ENCODE measurements at places on chromosomes 2 and 18. TPM values are rescaled to one million over a fixed set of nuclear protein-coding genes. Genes with fewer than 3 reads are reported as not detected.

DNA sequence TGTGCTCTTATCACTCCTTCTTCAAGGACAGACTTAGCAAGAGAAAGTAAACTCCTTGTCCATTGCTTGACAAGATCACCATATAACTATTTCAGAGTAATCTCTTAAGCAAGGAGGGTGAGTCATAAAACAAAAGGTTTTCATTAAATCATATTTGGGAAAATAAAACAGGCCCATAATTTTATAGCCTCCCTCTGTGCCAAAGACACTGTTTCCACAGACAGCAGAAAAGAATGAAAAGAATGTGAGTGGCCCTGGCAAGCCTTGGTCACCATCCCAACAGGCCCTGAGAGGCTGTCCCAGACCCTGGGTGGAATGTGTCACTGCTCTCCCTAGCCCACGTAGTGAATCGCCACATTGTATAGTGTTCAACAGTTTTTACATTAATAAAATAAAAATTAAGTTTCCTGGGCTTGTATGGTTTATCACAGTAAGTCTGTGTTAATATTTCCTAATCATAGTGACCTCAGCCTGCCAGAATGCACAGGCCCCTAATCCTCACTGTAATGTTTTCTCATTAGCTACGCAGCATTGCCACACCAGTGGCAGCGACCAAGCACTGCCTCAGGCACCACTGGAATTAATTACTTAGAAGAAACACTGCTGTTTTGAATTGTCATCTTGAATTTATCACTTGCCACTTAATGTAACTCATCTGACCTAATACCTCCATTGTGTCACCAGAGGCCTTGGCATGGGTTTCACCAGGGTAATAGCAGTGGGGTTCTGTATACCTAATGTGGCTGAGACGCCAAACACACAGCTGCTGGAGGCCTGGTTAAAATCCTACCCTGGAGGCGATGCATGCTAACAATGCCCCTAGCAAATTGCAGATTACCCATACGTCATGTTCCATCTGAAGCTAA, 401.9 kb downstream of the LNPK start:
- DNase-seq: no peak

DNA sequence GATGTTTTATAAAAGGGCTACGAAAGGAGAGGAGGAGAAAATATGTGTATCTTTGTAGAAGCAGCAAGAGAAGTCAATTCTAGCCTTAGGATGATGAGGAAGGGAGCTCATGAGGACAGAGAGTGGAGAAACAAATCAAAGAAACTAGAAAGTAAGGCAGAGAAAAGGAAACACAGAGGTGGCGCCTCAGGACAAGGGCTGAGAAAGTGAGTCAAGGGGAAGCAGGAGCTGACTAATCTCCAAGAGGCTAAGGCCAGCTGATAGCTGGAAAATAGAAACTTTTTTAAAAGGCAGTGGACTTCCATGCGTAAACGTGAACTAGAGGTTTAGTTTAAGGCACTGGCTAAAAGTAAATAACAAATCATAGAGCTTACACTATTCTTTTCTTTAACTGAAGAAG, 173.3 kb downstream of the ANKRD44 start:
- no peak for DNase-seq

- no peak for DNase-seq
Measured at GRCh38 chr2:232275670-232276069, 102.9 kb upstream of the ALPP start.

DNA sequence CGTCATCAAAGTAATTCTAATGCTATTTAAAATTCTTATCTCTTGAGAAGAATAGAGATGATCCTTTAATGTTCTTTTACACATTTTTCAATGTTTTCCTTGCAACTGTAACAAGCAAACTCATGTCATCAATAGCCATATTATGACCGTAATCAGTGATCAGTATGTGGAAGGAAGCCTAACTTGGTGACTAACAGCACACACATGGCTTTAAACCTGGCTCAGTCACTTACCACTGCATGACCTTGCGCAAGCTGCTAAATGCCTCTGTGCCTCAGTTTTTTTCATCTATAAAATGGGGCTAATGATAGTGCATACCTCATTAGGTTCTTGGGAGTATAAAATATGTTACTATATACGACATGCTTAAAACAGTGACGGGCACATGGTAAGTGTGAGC, 149.7 kb downstream of the BCL2 start:
- DNase-seq: no peak

- no peak for DNase-seq
Measured at GRCh38 chr18:36288689-36289088, 8.8 kb upstream of the FHOD3 start.

DNA sequence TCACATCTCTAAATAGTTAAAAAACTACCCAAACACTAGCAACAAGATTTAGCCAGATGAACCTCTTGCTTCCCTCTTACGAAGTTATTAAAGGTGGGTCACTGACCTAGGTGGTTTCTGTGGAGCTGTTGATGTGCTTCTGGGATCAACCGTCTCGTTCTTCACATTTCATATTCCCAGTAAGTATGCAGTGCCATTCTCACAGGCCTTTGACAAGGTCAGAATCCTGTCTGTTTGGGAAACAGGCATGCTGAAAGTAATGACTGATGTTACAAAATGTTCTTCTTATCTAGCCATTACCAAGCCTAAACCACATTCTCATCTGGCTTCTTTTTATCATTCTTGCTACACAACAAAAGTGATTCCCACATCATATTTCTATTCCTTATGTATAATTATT, 70.3 kb downstream of the WDR7 start:
- no peak for DNase-seq

The LRP1B gene
- total RNA-seq: 0.12 TPM

DNA sequence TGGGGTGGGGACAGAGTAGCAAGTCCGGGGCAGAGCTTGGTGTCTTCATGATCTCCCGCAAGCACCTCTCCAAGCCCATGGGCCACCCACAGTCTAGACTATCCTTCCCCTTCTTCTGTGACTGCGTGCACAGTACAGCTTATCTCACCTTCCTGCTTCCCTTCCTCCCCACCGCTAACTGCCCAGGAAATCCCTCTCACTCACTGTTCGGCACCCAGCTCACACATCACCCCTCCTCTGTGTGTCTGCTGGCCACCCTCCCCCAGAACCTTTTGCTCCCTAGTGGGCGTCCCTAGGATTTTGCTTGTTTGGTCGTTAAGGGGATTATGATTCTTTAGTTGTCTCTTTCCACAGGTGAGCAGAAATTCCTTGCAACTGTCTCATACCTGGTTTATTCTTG, 31.5 kb upstream of the SMAD7 start:
- DNase-seq: no peak

DNA sequence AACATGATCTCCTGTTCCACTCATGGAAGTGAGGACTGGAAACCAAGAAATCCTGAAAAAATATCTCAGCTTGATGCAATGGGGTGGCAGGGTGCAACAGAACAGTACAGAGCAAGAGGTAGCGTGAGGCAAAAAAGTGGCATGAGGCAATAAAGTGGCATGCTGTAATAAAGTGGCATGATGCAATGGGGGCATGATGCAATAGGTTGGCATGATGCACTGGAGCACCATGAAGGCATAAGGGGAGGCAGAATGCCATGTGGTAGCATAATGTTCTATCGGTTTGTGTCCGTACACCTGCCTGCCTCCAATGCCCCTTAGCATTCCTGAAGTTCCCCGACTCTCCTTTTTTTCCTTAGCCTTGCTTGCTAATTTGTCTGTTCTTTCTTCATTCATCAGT, 648.4 kb downstream of the TMEM182 start:
- no peak for DNase-seq

GRCh38 chr18:42977982-42978637, 137.4 kb downstream of the RIT2 start:
- DNase-seq: no peak

GRCh38 chr2:189337656-189338055, 103.6 kb upstream of the WDR75 start:
- DNase-seq: no peak

DNA sequence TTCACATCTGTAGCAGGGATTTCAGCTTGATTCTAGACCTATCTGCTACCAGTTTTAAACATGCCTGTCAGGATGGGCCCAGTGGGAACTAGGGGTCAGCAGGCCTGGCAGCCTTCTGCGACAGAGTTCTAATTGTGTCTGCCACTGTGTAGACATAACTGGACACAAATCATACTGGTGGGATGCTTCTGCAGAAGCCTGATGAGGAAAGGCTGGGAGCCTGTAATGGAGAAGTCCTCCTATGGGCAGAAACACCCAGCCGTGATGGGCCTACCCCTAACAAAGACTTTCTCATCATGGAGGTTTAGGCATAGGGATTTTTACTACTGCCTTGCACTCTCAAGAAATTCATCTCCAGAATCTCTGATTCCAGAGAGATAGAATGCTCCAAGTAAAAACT, 166.9 kb downstream of the PDE11A start:
- no peak for DNase-seq

The SLC25A12 gene
- 8.6 TPM for total RNA-seq

GRCh38 chr2:6970551-6970950, 53.3 kb downstream of the RNF144A start:
- no peak for DNase-seq

The LOXL3 gene
- 5.9 TPM for total RNA-seq

DNA sequence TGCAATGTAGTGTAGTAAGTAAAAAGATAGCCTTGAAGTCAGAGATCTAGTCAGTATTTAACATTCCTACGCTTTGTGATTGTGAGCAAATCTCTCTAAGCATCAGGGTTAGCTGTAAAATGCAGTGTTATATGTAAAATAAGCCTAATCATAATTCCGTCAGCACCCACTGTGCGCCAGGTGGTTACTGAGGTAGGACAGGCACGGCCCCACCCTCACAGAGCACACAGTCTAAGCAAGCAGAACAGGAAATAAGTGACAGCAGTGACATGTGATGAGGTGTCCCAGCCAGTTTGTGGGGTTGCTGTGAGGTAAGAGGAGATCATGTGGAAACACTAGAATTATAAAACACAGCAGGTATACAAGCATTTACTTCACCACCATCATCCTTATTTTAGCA, 267.1 kb downstream of the ICOS start:
- DNase-seq: no peak

DNA sequence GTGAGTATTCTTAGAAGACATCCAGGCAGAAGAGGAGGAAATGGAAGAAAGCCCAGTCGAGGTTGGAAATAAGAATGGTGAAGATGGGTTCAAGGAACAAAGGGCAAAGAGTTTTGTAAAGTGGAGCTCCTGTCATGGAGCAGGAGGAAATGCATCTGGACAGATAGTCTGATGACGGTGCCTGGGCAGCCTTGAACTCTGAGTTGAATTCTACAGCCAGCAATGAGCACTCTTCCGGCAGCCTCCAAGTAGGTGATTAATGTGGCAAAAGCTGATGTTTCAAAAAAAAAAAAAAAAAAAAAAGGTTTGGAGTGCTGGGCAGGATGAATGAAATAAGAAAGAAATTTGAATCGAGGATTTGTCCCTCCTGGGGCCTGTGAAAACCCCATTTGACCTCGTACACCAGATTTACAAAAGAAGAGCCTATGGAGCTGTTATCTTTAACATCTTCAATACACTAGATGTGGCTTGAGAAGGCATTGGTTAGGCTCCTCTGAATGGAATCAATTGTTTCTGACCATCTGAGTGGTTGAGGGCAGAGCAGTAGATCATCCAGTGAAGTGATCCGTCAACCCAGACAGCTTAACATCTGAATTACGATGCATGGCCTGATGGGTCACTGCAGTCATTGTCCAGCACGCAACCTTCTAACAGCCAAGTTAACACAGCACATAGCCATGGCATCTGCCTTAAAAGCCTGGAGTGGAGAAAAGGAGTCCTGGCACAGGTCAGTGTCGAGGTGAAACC, 449.7 kb downstream of the TXNL1 start:
- DNase-seq: no peak

DNA sequence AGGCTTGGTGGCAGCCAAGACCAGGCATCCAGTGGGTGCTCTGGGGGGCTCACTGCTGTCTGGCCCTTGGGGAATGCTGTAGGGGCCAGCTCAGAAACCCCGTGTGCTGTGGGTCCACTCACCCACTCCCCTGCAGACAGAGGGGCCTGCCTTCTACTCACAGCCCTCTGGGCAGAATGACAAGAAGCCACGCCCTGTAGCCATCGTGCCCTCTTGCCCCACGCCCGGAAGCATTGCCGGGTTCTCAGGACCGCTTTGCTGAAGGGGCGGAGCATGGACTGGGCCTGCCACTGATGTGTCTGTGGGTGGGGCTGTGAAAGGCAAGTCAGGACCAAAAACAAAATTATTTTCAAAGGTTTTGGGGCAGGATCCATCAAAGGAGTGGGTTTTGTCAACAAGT, 27.8 kb downstream of the GLI2 start:
- no peak for DNase-seq

GRCh38 chr2:43038034-43038695, 188.2 kb downstream of the ZFP36L2 start:
- DNase-seq: no peak

- DNase-seq: no peak
Measured at GRCh38 chr18:68734308-68734707, 19.4 kb upstream of the TMX3 start.

DNA sequence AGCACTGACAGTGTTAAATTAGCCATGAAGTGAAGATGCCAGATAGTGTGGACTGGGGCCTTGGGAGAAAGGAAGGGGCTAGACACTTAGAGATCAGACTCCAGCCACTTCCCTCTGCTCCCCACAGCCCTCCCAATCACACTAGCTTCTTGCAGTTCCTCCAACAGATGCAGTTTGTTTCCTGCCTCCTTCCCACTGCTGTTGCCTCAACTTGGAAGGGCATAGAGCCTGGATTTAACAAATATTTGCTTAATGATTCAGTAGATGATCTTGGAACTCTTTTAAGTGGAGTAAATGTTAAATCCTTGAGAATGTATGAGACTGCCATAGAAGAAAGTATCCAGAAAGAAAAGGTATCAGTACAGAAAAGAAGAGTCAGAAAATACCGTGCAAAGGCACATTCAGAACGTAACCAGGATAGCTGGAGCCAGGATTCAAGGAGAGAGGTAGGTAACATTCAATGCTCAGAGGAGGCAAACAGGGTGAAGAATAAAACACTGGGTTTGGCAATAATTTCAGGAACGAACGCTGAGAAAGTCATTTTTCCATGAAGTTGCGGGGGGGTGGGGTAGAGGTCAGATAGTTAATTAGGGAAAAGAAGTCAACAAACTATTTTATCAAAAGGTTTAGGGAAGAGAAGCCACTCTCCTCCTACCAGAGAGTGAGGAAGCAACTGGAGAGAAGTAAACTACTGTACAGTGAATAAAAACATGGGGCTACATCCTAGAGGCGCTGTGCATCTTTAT, 1.3 kb upstream of the BZW1 start:
- no peak for DNase-seq

The CRIM1 gene
- total RNA-seq: 123 TPM

GRCh38 chr2:238313289-238313990, 6.9 kb upstream of the TRAF3IP1 start:
- no peak for DNase-seq

The EMX1 gene
- total RNA-seq: 1.0 TPM

The TRIB2 gene
- 14.2 TPM for total RNA-seq

The CCDC85A gene
- total RNA-seq: 0.07 TPM

Data from epithelial cell of proximal tubule (primary cell).